Panc1 (cell line): ENCODE measurements at places on chromosomes 16 and 17. TPM values are rescaled to one million over a fixed set of nuclear protein-coding genes. Genes with fewer than 3 reads are reported as not detected.

GRCh38 chr17:80692931-80693467 lies 148.4 kb downstream of the RPTOR start:
- no peaks in the 10 kb centered on the region for H3K36me3 ChIP-seq
- no peak for DNase-seq
- H3K27ac ChIP-seq: no peak overlapping the region

DNA sequence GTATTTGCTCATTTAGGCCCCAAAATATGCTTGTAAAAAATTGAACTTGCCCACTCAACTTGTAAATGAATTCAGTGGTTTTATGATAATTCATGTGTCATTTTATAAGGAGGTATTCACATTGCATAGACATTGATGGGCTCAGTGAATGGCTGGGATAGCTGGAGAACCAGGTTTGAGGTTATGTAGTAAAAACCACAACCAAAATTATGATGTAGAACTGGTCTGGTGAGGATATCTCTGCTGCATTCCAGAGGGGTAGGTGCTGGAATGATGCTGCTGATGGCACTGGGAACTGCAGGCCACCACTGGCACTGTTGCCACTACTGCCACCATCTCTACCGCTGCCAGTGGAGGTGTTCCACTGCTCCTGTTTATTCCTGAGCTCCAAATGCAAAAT lies 21.5 kb upstream of the RABEP1 start:
- DNase-seq: no peak
- no peaks in the 10 kb centered on the region for H3K4me1 ChIP-seq
- no peak overlapping the region for H3K4me3 ChIP-seq
- no peaks in the 10 kb centered on the region for H3K27me3 ChIP-seq
- no peaks in the 10 kb centered on the region for H3K36me3 ChIP-seq

DNA sequence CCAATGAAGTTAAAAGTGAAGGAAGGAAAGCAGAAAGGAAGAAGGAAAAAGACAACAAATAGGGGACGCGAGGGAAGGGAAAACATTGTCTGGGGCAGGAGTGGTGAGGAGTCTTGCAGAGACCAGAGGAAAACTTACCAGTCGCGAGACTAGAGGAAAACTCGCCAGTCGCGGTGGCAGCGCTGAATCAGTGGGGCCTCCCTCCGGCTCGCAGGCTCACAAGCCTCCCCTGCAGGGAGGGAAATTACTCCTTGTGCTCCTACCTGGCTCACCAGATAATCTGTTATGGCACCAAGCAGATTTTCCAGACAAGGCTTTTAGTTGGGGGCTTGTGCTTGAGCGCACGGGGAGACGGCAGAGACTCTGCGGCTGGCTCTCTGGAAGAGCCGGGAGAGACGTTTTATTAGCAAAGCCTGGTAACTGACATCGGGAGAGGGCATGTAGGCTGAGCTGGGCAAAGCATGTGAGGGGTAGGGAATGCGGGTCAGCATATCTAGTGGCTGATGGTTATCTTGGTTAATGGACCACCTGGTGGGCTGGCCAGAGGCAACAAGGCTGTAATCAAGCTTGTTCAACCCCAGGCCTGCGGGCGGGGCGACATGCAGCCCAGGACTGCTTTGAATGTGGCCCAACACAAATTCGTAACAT lies 37.1 kb downstream of the LCMT1 start:
- H3K36me3 ChIP-seq: no peaks in the 10 kb centered on the region
- H3K27me3 ChIP-seq: no peaks in the 10 kb centered on the region
- H3K4me1 ChIP-seq: no peaks in the 10 kb centered on the region
- H3K27ac ChIP-seq: no peak overlapping the region

CLEC18A gene
- 0.46 TPM for total RNA-seq

DNA sequence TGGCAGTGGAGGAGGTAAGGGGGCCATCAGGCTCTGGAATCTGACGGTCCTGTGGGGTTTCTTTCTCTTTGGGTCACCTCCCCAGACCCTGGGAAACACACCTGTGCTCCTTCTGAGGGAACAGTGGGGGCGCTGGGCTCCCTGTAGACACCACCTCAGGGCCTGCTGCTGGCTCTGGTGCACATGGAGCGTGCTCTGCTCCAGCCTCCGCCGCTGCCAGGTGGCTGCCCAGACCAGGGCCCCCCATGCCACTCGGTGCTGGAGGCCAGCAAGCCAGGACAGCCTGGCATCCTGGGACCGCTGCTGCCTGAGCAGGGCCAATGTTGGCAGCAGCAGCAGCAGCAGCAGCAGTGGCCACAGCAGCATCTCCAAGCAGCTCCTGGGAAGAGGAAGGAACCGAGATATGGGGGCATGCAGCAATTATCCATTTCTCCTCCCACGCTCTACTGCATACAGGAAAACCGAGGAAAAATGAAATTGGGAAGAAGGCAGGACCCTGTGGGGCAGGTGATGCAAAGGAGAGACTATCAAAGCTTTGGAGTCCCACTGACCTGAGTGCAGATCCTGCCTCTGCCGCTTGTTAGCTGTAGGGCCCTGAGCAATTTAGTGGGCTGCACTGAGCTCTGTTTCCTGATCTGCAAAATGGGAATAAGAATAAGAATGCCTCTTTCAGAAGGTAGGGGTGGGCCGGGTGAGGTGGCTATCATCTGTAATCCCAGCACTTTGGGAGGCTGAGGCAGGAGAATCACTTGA lies 902 bp downstream of the GHDC start:
- peak overlapping the region; percentile 89 for H3K27ac ChIP-seq
- H3K27me3 ChIP-seq: no peaks in the 10 kb centered on the region
- H3K36me3 ChIP-seq: no peaks in the 10 kb centered on the region
- H3K4me3 ChIP-seq: peak overlapping the region; percentile 82

DNA sequence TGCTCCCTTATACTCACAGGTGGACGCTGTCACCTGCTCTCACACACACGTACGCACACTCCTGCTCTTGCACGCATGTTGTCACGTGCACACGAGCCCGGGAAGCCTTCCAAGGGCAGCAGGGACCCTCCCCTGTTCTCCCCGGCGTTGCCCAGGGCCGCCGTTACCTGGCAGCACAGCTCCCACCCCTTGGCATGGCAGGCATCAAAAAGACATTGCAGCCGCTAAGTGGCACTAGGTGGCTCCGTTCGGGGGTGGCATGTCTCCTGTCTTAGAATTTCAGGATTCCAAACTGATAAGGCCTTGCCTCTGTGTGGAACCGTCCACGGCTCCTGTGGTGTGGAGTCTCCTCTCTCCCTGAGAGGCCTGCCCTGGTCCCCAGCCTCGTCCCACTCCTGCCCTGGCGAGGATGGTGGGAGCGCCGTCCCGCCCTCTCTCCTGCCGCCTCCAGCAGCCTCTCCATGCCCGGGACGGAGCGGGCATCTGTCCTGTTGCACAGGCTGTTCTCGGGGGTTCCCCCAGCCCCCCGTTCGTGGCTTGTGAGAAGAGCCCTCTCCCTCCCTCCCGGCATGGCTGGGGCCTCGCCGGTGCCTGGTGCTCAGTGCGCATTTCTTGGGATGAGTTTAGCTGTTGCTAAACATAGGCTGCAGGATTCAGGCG lies 126.7 kb upstream of the GSE1 start:
- no peak overlapping the region for H3K4me3 ChIP-seq
- no peak for DNase-seq
- no peak overlapping the region for H3K27ac ChIP-seq
- H3K36me3 ChIP-seq: no peaks in the 10 kb centered on the region

TGFB1I1 gene
- total RNA-seq: 32.5 TPM

GRCh38 chr17:1323336-1323735 lies 43.9 kb downstream of the TRARG1 start:
- H3K4me1 ChIP-seq: no peaks in the 10 kb centered on the region
- no peak for DNase-seq
- H3K36me3 ChIP-seq: no peaks in the 10 kb centered on the region
- no peaks in the 10 kb centered on the region for H3K27me3 ChIP-seq
- no peak overlapping the region for H3K4me3 ChIP-seq
- no peak overlapping the region for H3K27ac ChIP-seq

DNA sequence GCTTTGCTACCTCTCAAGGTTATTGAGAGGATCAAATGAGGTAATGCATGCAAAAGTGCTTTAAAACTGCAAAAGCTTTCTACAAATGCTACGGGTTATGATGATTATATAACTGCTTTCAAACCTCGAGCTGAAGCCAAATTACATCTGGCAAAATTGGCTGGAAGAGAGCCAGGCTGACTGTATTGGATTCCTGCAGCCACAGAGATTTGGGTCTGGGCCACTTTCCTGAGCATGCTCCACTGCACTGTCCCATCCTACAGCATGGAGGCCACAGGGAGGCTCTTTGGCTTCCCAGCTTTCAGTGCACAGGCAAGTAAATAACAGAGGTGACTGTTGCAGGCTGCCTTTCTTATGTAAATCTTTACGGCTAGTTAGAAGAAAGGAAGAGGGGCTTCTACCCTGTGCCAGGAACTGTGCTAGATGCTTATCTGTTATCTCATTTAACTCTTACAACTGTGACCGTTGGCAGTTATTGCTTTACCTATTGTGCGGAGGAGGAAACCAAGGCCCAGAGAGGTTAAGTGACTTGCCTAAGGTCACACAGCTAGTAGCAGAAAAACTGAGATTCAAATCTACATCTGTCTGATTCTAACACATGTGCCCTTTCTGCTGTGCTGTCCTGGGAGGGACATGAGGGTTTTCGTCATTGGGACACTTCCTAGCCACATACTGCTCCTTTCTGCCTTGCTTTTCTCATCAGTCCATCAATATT lies 121.8 kb downstream of the SPACA3 start:
- DNase-seq: no peak
- no peaks in the 10 kb centered on the region for H3K27me3 ChIP-seq
- H3K36me3 ChIP-seq: no peaks in the 10 kb centered on the region
- H3K27ac ChIP-seq: 0 out of 2 replicates have a peak overlapping the region, but pooled peaks have one; percentile 21
- peaks cover 12% of the 10 kb centered on the region for H3K4me1 ChIP-seq
- H3K4me3 ChIP-seq: no peak overlapping the region

DNA sequence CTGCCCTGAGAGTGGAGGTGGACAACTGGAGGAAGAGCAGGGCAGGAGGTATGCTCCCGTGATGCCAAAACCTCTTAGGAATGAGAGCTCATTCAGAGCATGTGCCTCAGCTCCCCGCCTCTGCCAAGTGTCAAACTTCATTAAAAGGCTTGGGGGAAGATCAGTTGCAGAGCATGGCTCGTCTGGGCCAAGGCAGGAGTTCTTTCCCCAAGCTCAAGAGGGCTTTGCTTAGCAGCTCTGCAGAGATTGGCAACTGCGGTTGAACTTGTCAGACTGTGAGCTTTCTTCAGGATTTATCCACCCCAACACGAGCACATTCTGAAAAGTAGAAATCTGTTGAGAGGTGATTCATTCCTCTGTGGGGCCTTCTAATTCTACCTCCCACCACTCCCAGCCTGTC lies 248.1 kb downstream of the HS3ST3A1 start:
- H3K27ac ChIP-seq: no peak overlapping the region
- no peaks in the 10 kb centered on the region for H3K36me3 ChIP-seq
- H3K4me3 ChIP-seq: no peak overlapping the region
- DNase-seq: no peak

- no peaks in the 10 kb centered on the region for H3K36me3 ChIP-seq
- no peak overlapping the region for H3K27ac ChIP-seq
- no peak overlapping the region for H3K4me3 ChIP-seq
Observed at GRCh38 chr17:68133346-68134045, 98.0 kb downstream of the KPNA2 start.

SOX8 gene
- 1.8 TPM for total RNA-seq

GRCh38 chr17:54859187-54859586 lies 41.5 kb upstream of the TOM1L1 start:
- DNase-seq: no peak
- no peaks in the 10 kb centered on the region for H3K4me1 ChIP-seq
- no peak overlapping the region for H3K27ac ChIP-seq
- H3K4me3 ChIP-seq: no peak overlapping the region

CAPN15 gene
- total RNA-seq: 78.5 TPM

ABCC6 gene
- 2.9 TPM for total RNA-seq

- H3K27me3 ChIP-seq: no peaks in the 10 kb centered on the region
- H3K4me3 ChIP-seq: no peak overlapping the region
- DNase-seq: no peak
- no peak overlapping the region for H3K27ac ChIP-seq
- no peaks in the 10 kb centered on the region for H3K36me3 ChIP-seq
Observed at GRCh38 chr17:55990332-55991006, 162.8 kb upstream of the ANKFN1 start.

RNF135 gene
- total RNA-seq: 41.8 TPM

ADAP2 gene
- total RNA-seq: 2.4 TPM

GRCh38 chr16:24728891-24729242 lies 584 bp upstream of the TNRC6A start:
- no peaks in the 10 kb centered on the region for H3K27me3 ChIP-seq

GRCh38 chr17:3531266-3532101 lies 26.1 kb downstream of the TRPV3 start:
- H3K36me3 ChIP-seq: no peaks in the 10 kb centered on the region
- no peak overlapping the region for H3K4me3 ChIP-seq
- no peak for DNase-seq
- H3K27me3 ChIP-seq: no peaks in the 10 kb centered on the region
- no peaks in the 10 kb centered on the region; the same call in 1 of the 2 replicates for H3K4me1 ChIP-seq

CNTNAP4 gene
- total RNA-seq: not detected

DNA sequence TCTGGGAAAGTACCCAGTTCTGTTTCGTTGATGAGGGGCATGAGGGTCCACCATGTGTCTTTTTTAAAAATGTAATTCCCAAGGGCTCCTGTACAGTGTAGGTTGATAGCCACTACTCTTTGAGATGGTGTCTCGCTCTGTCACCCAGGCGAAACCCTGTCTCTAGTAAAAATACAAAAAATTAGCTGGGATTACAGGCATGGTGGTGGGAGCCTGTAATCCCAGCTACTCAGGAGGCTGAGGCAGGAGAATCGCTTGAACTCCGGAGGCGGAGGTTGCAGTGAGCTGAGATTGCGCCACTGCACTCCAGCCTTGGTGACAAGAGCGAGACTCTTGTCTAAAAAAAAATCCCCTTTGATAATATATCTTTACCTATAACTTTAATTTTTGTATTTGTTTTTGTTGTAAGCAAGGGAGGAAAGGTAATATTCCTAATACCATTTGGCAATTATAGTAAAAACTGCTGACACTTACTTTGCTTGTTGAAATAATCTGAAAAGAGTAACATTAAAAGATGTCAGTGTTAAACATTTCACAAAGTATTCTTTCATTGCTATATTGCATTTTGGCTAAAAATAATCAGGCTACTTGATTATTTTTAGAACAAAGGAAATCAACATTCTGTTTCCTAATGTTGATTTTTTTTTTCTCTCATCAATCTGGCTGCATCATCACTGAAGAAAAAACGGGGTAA lies 11.8 kb downstream of the KPNA2 start:
- no peak overlapping the region for H3K4me3 ChIP-seq
- H3K4me1 ChIP-seq: no peaks in the 10 kb centered on the region
- H3K27me3 ChIP-seq: no peaks in the 10 kb centered on the region
- DNase-seq: no peak

GRCh38 chr17:78343543-78344201 lies 16.2 kb downstream of the SOCS3 start:
- H3K4me1 ChIP-seq: peaks cover 63% of the 10 kb centered on the region
- DNase-seq: no peak
- no peak overlapping the region for H3K4me3 ChIP-seq
- H3K27me3 ChIP-seq: no peaks in the 10 kb centered on the region

- H3K4me1 ChIP-seq: no peaks in the 10 kb centered on the region; the same call in 1 of the 2 replicates
- no peaks in the 10 kb centered on the region for H3K36me3 ChIP-seq
- no peaks in the 10 kb centered on the region for H3K27me3 ChIP-seq
- DNase-seq: no peak
Observed at GRCh38 chr17:64781810-64782555, 119.9 kb upstream of the SMURF2 start.

GRCh38 chr17:51684214-51684613 lies 423.9 kb downstream of the UTP18 start:
- H3K4me3 ChIP-seq: no peak overlapping the region
- no peaks in the 10 kb centered on the region for H3K36me3 ChIP-seq
- H3K27me3 ChIP-seq: peaks cover 10% of the 10 kb centered on the region
- no peak overlapping the region for H3K27ac ChIP-seq
- no peaks in the 10 kb centered on the region for H3K4me1 ChIP-seq
